ENCODE measurements at places on chromosomes 3 and 15.

GRCh38 chr15:66951531-66952320 is 113.7 kb upstream of the SMAD3 start:
- peak; percentile 53 for DNase-seq

GRCh38 chr15:67224889-67225288 is 29.6 kb downstream of the AAGAB start:
- no peak for DNase-seq

- no peak for DNase-seq
Observed at GRCh38 chr15:23013681-23014080, 25.7 kb downstream of the TUBGCP5 start.

DNA sequence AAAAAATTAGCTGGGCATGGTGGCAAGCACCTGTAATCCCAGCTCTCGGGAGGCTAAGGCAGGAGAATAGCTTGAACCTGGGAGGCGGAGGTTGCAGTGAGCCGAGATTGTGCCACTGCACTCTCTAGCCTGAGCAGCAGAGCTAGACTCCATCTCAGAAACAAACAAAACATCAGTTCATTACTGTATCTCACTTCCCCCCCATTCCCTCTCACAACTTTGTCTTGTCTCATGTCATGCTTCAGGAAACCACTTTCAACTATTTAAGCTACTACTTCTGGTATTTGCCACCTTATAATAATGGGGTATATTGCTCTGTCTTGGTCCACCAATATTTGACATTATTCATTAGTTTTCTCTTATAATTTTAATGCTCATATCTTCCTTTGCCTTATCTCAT is 26.2 kb downstream of the PIK3CA start:
- DNase-seq, result no peak

DNA sequence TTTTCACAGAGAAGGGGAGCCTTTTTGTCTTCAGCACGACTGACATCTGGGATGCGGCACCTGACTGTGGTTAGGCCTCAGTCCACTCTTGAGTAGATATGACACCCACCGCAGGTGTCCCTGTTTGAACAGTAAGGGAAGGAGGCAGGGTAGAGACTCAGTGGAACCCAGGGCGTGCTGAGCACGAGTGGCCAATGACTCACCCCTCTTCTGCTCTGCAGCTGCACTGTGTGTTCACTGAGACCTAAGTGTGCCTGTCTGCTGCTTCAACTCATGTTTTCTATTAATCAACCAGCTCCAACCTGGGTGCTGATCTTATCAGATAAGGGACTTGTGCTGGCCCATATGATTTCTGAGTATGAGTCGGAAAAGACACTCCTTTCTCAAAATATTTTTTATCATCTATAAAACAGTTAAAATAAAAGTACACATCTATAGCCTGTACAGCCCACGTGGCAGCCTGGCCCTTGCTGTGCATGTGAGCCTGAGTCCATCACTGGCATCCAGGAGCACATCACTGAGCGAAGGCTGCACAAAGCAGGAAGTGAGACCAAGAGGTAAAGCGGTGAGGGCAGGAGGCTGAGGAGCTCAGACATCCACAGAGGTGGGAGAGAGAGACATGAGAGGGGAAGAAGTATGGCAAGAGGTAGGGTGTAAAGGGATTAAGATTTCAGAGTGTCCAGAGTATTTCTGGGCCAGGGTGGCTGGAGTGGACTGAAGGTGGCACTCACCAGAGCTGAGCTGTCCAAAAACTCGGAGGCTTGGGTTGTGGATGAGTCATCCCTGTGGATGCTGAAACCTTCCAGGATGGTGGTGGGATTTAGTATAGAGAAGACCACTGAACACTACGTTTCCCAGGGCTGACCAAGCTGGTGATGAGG is 49.2 kb downstream of the SLC41A3 start:
- DNase-seq, result no peak

DNA sequence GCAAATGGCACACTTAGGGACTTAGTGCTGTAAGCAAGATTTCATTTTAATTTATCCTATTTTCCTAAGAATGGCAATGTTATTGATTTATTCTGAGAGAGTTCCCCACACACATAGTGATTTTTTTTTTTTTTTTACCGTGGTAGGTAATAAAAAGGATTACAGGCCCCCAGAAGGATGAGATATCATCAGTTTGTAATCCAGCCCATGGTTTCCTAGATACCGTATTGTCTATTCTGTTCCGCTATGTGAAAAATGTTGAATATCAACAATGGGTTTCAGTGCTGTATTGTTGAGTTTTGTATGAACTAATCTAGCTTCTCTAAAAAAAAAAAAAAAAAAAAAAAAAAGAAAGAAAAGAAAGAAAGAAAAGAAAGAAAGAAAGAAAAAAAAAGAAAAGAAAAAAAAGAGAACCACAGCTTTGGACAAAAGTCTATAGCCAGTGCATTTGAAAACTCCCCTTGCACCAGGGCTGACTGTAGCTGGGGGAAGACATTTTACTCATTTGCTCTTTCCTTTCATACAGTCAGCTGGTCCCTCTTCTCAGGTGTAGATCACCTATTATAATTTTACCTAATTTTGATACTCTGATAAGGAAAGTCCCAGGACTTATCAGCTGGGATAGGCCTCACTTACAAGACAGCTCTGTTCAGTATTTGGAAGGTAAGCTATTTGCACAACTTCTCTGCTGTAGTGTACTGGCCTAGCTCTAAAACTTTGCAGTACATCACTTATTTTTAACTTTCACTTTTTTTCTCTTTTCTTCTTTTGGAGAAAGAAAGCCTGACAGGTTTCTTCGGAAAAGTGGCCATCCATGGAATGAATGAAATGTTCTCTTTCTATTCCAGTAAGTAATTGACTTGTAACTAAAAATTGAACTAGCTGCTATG is 101.4 kb upstream of the SOX2 start:
- DNase-seq, result no peak

- no peak for DNase-seq
Observed at GRCh38 chr15:27248251-27248650, 277.3 kb downstream of the GABRG3 start.

- DNase-seq, result peak; percentile 98
Observed at GRCh38 chr3:98778852-98779413, 15.8 kb downstream of the ST3GAL6 start.

- DNase-seq, result no peak
Observed at GRCh38 chr3:190521998-190522397, 8.1 kb downstream of the IL1RAP start.

- DNase-seq, result no peak
Observed at GRCh38 chr3:14248849-14249523, 70.4 kb downstream of the LSM3 start.

GRCh38 chr3:54837964-54838363 is 89.9 kb downstream of the LRTM1 start:
- DNase-seq, result peak; percentile 47

DNA sequence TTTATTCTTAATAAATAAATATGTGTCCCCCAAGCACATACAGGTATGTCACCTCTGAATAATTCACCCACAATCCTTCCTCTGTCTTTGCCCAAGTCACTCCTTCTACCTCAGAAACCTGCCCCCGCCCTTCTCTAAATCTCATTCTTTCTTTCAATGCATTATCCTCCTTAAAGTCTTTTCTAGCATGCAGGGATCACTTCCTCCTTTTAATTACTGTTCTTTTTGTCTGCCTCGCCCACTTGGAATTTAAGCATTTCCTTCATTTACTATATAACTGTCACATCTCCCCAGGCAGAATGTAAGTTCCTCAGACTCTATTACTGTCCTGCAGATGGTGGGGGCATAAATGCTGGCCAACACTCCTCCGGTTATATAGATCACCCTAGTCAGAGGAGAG is 7.8 kb downstream of the CCDC80 start:
- no peak for DNase-seq

DNA sequence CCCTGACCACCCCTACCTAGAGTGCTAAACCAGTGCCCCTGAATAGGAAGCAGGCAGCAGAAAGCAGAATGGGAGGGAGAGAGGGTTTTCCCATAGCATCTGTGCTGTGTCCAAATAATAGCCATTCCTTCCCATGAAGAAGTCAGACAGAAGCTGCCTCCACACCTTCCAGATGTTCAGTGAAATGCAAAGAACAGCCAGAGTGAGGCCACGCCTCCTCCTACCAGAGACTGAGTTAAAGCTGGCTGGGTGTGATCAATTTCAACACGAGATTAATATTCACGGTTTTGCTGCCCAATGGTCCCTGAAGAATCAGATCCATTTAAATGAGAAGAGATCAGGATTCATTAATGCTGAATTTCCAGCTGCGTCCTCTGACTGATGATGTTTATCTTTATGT is 111.8 kb downstream of the SRGAP3 start:
- no peak for DNase-seq

DNA sequence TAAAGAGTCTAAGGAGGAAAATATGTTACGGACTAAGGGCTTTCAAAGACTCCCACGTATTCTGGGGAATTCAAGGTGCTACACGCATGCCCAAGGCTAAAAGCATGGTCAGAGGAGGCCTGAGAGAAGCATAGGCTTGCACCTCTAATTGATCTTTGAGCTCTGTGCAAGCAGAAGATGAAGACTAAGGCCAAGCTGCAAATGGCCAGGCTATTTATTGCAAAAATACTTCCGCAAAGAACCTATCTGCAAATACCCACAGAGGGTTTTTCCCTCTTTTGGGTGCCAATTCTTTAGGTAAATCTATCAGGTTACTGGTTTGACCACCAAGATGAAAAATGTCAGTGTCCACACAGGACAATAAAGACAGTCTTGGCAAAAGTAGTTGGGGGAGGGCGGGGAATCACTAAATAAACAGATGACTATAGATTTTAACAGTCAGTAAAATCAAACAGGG is 119.5 kb downstream of the STAG1 start:
- no peak for DNase-seq

- DNase-seq, result peak; percentile 2
Observed at GRCh38 chr15:101808201-101808600, 3.8 kb upstream of the OR4F15 start.

- peak; percentile 83 for DNase-seq
Observed at GRCh38 chr15:48393645-48394506, 62.6 kb downstream of the DUT start.

DNA sequence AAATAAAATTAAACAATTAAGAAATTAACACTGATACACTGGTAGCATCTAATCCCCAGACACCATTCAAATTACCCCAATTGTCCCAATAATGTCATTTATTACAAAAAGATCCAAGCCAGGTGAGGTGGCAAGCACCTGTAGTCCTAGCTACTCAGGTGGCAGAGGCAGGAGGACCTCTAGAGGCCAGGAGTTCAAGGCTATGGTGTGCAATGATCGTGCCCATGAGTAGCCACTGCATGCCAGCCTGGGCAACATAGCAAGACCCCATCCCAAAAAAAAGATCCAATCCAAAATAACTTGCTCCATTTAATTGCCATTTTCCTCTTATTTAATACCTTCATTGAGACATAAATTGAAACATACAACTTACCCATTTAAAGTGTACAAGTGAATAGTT is 17.8 kb downstream of the CSTA start:
- DNase-seq, result no peak

GRCh38 chr3:121730940-121731687 is 18.4 kb downstream of the GOLGB1 start:
- no peak for DNase-seq

DNA sequence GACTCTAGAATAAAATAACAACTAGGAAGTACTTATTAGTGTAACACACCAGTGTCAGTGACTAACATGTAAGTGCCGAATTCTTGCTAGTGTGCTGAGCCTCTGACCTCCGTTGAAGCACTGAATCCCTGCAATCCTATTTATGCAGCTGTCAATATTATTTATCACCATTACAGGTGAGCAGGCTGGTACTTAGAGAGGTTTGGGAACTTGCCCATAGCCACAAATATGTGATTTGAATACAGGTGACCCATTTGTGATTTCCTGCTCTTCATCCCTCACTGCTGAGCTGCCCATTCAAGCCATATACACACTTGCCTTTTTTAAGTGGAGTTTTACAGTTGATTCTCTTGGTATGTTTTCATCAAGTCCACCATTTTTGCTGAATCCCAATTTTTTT is 12.2 kb downstream of the EIF4E3 start:
- DNase-seq, result no peak

GRCh38 chr3:170953736-170954135 is 45.3 kb upstream of the EIF5A2 start:
- DNase-seq, result no peak

- peak; percentile 67 for DNase-seq
Observed at GRCh38 chr3:68972358-68972979, 40.1 kb upstream of the TAFA4 start.

- no peak for DNase-seq
Observed at GRCh38 chr3:128867200-128868125, 12.0 kb upstream of the ACAD9 start.

DNA sequence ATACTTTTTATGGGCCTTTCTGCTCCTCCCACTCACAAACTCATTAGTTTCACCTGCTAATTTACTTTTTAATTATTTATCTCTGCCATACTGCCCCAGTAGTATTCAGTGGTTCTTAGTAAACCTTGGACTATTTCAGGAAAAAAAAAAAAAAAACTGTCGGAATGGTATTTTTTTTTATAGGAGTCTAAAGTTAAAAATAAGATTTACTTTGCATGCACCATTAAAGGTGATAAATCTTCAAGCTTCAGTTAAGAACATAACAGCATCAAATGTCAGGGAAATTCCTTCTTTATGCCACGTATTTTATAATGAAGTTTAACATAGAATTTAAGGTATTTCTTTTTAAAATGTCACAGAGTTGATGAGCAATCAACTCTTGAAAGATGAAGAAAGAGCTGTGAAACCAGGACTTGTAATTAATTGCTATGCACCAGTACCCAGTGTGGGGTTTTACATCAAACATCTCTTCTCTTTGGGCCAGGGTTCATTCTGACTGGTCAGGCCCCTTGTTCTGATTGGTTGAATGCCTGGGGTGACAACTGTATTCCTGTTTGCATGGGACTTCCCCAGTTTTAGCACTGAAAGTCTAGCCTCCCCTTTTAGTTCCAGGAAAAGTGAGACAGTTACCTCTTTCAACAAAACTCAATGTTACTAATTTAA is 40.3 kb upstream of the PTPRG start:
- DNase-seq, result no peak

- DNase-seq, result no peak
Observed at GRCh38 chr15:96058103-96058851, 272.2 kb upstream of the NR2F2 start.

- DNase-seq, result peak; percentile 23
Observed at GRCh38 chr15:30922480-30923311, 19.0 kb downstream of the FAN1 start.

- peak; percentile 93 for DNase-seq
Observed at GRCh38 chr15:44726568-44727484, 9.5 kb upstream of the TRIM69 start.

All from cardiac fibroblast (primary cell).